GM12878 (cell line): ENCODE measurements at places on chromosomes 16 and 17. TPM values are rescaled to one million over a fixed set of nuclear protein-coding genes. Genes with fewer than 3 reads are reported as not detected.

- no peak for DNase-seq
Measured at GRCh38 chr16:14346278-14347142, 275.4 kb downstream of the MRTFB start.

GRCh38 chr16:74073456-74073855, 223.2 kb upstream of the PSMD7 start:
- DNase-seq, result no peak

The SAMD14 gene
- total RNA-seq, result 1.3 and 1.7 TPM in 2 replicates

GRCh38 chr16:11170696-11171447, 85.1 kb downstream of the SOCS1 start:
- no peak for DNase-seq
